Liver (tissue), 10 donors: ENCODE measurements at places on chromosomes 4 and X.

DNA sequence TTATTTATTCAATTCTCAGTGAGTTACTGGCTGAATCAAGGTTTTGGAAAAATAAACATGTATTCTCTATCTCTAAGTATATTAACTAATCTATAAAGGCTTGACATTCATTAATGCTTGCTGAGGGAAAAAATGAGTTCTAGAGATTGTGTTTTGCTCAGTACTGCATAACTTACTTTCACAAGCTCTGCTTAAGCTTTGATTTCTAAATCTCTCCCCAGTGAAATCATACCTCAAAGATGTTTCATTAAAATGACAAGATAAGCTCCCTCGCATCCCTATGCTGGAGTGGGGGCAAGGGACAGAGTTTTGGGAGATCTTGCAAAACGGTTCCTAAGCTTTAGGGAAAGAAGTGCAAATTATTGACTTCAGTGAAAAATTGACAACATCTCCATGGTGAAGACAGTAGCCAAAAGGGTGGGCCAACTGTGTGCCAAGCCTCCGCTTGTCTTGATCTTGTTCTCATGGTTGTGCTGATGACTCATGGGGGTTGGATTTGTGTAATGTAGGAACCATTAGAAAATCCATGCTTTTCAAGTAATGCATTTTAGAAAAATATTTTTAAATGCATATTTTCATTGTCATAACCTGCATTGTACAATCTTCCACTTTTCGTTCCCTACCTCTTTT, 521.4 kb downstream of the RPA4 start:
- DNase-seq, result no peak

- DNase-seq, result no peak
Measured at GRCh38 chr4:185868983-185869382, 57.0 kb upstream of the SORBS2 start.

GRCh38 chrX:2340991-2341390, 159.8 kb downstream of the DHRSX start:
- no peak for DNase-seq

DNA sequence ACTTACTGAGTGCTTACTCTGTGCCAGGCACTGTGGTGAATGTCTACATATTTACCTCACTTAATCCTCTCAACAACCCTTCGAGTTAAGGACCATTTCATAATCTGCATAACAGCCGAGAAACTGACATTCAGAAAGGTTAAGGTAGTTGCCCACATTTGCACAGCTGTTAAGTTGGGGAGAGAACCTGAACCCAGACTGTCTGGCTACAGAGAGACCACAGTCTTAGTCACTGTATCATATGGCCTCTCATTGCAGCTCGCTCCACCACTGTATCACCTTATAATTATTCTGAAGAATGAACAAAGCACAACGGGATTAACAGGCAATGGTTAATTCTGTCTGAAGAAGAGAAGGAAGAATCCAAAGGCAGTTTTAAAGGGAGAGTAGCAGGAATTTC, 98.5 kb downstream of the ADGRA3 start:
- no peak for DNase-seq

- DNase-seq, result no peak
Measured at GRCh38 chr4:729336-730315, 24.0 kb downstream of the PCGF3 start.

DNA sequence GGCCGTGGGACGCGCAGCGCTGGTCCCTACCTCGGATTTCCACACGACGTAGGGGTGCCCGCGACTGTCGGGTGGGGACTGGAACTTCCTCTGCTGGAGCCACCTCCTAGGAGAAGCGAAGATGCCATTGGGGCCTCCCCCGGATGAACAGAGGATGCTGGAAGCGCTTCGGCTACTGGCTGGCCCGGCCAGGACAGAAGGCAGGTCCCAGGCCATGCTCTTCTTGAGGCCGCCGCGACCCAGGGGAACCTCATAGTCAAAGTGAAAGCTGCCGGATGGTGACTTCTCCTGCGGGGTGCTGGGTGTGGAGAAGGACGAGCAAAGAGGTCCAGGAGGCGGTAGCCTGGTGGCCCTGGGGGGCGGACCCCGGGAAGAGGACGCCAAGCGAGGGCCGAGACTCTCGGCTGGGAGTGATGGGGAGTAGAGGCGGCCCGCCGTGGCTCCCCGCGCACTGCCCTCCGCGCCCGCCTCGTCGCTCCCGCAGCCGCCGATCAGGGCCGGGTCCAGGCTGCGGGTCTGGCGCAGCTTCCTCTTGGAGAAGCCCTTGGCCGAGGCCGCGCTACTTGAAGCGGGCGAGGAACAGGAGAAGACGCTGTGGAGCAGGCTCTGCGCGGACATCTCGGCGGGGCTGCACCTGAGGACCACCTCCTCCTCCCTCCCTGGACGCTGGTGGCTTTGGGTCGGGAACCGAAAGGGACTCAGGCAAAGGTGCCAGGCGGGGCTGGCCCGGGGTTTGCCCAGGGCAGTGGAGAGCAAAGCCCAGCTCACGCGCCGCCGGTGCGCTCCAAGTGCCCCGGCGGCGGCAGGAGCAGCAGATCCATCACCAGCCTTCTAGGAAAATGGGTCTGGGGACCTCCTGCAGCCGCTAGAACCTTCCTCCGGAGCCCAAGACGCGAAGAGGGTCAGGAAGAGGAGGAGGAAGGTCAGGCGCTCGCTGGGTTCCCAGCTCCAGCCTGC, 1.2 kb downstream of the ARHGAP6 start:
- DNase-seq, result no peak

DNA sequence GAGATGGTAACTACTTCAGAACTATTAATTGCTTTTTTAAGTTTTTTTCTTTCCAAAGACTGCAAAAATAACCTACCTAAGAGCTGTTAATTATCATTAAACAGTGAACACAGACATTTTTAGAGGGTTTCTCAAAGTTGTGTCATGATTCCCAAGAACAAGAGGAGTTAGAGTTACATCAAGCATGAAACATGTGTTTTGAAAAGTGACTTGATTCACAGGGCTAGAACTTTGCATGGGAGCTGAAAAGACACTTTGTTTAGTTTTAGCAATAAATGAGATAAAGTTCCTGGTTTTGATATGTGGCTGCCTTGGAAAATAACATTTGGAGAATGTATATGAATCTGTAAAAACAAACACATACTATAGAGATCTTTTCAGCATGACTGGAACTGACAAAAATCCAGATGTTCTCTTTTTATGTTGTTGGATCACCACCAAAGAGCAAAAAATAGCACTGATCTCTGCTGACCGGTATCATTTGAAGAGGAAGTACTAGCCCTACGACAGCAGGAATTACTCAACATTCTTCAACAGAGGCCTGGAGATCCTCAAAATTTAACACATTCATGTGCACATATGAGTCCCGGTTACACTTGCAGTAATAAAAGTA, 173.0 kb upstream of the PCDH18 start:
- DNase-seq, result no peak

- DNase-seq, result no peak
Measured at GRCh38 chr4:472881-473569, 25.9 kb downstream of the ZNF721 start.

GRCh38 chrX:118660085-118660484, 67.3 kb upstream of the IL13RA1 start:
- DNase-seq, result no peak

DNA sequence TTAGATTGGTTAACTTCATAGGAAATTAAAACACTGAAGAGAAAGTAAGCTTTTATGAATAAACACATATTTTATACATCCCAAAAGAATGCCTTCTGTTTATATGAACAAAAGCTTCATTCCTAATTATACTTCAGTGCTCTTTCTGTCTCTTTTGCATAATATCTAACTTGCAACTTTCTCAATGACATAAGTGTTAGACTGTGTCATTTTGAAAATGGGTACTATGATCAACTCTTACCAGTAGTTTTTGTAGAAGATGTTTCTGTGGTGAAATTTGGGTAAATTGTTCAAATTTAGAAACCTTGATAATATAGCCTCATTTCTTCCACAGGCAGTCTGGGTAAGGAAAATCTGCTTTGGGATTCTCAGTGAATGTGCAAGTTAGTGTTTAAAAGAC, 991.4 kb downstream of the CCSER1 start:
- no peak for DNase-seq

GRCh38 chr4:146211440-146211839, 2.9 kb upstream of the REELD1 start:
- no peak for DNase-seq

DNA sequence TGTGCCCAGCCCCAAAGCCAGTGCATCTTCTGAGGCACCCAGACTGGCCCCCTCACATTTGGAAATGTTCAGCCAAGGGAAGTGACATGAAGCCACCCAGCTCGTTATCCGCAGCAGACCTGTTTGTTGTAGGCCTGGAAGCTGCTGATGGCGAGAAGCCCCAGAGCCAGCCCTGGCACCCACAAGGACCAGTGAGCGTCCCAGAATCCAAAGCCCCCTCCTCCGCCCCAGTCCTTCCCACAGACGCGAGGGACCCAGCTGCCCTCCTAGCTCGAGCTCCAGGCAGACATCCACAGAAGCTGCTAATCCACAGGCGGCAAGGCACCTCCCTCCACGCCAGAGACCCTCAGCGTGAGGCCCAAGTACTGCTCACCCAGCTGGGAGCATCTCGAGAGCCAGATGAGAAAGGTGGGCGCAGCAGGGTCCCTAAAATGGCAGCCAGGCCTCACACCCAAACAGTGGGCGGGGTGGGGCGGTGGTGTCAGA, 7.4 kb downstream of the ABLIM2 start:
- DNase-seq, result no peak

DNA sequence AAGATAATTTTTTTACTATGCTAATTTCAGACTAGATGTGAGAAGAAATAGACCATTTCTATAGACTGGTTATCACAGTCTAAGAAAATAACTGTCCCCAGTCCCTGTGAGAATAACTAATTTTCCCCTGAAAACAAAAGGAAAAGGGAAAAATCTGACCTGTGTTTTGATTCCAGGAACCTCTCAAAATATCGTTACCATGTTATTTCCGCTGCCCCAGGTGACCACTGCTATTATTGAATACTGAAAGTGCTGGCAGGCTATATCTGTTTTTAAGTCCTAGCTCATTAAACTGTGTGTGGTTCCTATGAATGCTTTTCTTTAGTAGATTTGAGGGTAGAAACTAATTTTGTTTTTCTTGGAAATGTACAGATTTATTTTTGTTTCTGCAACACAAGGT, 83.6 kb downstream of the GAB1 start:
- no peak for DNase-seq

- DNase-seq, result no peak
Measured at GRCh38 chr4:153022241-153022715, 86.2 kb downstream of the FHDC1 start.

- DNase-seq, result no peak
Measured at GRCh38 chr4:40825014-40825838, 75.5 kb downstream of the NSUN7 start.

- no peak for DNase-seq
Measured at GRCh38 chr4:56704089-56704871, 23.2 kb upstream of the HOPX start.

- DNase-seq, result no peak
Measured at GRCh38 chrX:31297881-31298280, 226.0 kb upstream of the FTHL17 start.

DNA sequence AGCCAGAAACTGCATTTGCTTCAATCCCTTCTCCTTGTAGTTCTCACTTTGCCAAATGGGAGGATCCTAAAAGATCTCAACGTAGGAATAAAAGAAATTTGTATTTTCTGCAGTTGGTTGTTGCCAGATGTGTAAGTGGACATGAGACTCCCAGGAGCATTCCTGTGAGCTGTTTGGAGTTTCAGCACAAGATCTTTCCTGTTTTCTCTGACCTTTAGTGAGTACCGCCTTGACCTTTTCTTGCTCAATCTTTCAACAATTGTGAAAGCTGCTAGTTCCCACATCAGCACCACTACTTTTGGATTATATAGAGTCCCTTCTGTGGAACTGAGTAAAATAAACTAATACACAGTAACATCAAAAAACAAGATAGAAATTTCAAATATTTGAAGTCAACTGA, 683.8 kb upstream of the PABPC4L start:
- no peak for DNase-seq

DNA sequence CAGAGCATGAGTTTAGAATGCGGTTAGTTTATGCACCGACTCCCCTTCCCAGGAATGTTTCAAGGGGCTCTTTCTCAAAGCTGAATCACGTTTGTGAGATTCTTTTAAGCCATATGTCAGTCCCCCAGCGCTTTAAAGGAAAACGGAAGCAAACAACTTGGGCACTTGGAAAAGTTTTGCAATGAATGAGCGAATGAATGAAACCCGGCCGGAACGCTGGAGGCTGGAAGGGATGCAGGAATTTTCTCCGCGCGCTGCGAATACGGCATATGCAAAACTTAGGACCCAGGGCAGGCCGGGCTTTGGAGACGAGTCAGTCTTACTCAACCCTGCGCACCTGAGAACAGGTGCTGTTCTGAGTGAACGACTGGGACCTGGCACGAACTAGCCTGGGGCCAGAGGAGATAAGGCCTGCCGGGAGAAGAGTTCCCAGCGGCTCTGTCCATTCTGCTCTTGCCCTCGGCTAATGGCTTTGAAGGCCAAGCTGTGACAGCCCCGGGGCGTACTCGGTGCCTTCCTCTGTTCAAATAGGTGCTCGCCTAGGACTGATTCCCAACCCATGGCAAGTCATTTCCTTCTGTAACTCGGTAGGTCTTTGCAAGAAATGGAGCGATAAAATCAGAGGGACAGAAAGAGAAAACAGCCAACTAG, 743 bp upstream of the NRK start:
- DNase-seq, result no peak

DNA sequence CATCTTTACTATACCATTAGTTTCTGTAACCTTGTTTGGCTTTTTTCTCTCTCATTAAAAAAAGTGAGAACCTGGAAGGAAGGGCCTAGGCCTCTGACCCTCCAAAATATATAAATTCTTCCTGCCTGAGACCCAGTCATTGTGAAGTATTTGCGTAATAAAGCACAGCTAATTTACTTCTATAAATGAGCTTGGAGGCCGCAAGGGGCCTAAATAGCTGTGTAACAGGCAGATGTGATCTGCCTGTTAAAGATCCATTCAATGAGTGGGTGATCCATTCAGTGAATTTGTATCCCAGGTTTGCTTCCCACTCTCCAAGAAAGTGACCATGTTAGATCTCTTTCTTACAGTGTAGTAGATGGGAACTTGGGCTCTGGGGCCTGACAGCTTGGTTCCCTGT, 595 bp upstream of the PYURF start:
- DNase-seq, result no peak

DNA sequence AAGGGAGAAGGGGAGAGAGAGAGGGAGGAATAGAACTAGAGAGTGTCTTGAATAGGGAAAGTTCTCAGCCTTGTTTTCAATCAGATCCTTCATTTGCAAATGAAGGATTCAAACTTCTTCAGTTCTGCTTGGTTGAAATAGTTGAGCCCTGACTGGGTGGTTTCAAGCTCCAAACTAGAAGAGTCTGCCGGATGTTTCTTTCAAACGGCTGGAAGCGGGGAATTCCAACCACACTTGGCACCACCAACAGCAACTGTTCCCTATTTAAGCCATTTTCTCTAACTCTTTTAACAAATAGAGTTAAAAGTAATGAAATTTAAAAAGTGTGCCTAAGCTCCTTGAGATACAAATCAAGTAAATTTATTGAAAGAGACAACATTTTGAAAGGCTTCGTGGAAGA, 67.5 kb upstream of the DDX60 start:
- no peak for DNase-seq

- DNase-seq, result no peak
Measured at GRCh38 chr4:175065228-175065627, 147.1 kb downstream of the ADAM29 start.

GRCh38 chr4:72531768-72532290, 37.2 kb downstream of the ADAMTS3 start:
- no peak for DNase-seq

- no peak for DNase-seq
Measured at GRCh38 chr4:37503261-37503660, 182.9 kb downstream of the RELL1 start.
